HS-27A (cell line): ENCODE measurements at places on chromosomes 1 and 21.

DNA sequence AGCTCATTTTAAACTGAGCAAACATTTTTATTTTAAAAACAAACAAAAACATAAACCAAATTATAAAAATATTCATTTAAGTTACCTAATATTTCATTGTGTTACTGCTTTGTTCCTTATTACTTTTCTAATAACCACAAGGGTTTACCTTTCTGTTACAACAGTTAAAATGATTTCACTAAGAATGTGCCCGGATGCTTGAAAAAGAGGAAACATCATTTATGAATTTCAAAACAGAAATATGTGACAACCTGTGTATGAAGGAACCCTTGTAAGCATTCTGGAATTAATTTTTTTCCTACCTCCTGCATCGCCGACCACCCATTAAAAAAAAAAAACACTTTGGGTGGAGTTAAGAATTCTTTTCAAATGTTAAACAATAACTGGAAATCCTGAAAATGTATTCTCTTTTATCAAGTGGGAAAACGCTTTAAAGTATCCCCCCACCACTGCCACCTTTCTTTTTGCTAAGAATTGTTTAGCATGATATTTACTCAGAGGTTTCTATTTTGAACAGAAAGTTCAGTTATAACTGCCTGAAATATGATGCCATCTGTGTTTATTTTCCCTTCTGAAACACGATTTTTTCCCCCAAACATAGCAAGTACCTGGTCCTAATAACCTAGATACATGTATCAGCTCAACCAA is 9.1 kb downstream of the CYYR1 start:
- no peak for DNase-seq

GRCh38 chr1:180152588-180152987 is 2.1 kb upstream of the QSOX1 start:
- no peak for DNase-seq

GRCh38 chr1:9449976-9450696 is 89.1 kb upstream of the SLC25A33 start:
- no peak for DNase-seq

DNA sequence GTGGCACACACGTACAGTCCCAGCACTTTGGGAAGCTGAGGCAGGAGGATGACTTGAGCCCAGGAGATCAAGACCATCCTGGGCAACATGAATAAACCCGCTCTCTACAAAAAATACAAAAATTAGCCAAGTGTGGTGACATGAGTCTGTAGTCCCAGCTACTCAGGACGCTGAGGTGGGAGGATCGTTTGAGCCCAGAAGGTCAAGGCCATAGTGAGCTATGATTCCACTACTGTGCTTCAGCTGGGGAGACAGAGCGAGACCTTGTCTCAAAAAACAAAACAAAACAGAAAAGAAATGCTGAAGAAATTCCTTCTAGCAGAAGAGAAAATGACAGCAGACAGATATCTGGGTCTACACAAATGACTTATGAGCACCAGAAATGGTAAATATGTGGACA is 10.3 kb downstream of the ALDH9A1 start:
- DNase-seq = no peak

- no peak for DNase-seq
These were observed 3.8 kb downstream of the GJB3 start for GRCh38 chr1:34784751-34785221.

DNA sequence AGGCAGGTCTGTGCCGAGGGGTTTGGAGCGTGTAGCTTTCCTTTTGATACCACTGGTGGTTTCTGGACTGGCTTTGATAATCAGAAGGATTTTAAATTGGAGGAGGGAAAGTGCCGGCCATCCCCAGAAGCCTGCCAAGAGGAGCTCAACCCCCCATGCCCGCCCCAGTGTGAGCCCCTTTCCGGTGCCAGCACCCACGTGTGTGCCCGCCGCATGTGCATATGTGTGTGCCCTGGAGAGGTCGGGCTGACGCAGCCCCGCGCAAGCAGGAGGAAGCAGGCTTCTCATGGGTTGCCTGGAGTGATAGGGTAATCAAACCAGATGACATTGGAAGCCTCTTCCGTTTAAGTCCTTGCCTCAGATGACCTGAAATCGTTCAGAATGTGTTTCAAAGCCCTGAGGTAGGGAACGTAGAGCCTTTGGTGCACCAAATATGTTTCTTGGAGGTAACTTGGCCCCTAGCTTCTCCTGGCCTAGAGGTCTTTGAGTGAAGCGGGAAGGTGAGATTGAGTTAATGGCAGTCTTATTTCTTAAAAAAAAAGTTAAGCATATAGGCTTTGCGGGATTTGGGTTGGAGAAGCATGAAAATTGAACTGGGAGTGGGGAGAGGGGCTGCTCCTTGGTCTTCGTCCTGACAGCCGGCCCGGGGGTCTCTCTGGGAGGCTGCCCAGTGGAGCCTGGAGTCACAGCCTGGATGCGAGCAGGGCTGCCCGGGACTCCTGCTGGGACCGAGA is 34.1 kb upstream of the ARHGEF16 start:
- no peak for DNase-seq

GRCh38 chr1:78370356-78370755 is 120.4 kb upstream of the PTGFR start:
- no peak for DNase-seq

DNA sequence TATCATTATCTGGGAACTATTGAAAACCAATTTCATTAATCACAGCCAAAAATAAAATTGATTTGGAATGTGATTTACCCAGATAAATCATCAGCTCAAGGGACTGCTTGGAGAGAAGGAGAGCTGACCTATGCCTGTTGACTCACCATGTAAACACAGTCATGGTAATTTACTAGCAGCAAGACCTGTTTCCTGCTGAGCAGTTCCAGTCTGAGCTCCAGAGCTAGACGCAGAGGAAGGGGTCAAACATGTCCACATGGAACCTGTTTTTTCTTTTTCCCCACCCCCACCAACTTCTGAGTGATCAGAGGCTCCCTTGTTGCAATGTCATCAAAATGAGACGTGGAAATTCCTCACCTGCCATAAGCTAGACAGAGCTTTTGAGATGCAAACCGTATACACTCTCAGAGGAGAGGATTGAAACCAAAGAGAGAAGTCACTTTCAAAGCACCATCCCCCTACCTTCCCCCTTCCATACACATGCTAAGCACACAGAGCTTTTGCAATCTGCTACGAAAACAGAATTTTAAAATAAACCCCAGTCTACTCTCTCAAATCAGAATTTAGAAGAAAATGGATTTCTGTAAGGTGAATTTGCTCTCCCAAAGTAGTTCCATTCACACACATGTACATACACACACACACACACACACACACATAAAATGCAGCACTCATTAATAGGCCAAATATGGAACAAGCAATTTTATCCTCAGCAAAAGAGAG is 55.9 kb upstream of the PTGFRN start:
- no peak for DNase-seq

DNA sequence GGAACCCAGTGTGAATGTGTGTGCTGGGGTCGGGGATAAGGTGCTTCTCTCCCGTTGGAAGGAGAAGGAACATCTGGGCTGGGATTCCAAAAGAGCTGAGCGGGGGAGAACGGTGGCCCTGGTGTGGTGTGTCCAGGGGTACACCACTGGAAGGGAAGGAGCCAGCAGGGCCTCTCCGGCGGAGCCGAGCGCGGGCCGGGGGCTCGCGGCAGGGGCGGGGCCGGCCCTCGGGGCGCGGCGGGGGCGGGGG is 231 bp upstream of the RPS6KA1 start:
- DNase-seq = no peak

DNA sequence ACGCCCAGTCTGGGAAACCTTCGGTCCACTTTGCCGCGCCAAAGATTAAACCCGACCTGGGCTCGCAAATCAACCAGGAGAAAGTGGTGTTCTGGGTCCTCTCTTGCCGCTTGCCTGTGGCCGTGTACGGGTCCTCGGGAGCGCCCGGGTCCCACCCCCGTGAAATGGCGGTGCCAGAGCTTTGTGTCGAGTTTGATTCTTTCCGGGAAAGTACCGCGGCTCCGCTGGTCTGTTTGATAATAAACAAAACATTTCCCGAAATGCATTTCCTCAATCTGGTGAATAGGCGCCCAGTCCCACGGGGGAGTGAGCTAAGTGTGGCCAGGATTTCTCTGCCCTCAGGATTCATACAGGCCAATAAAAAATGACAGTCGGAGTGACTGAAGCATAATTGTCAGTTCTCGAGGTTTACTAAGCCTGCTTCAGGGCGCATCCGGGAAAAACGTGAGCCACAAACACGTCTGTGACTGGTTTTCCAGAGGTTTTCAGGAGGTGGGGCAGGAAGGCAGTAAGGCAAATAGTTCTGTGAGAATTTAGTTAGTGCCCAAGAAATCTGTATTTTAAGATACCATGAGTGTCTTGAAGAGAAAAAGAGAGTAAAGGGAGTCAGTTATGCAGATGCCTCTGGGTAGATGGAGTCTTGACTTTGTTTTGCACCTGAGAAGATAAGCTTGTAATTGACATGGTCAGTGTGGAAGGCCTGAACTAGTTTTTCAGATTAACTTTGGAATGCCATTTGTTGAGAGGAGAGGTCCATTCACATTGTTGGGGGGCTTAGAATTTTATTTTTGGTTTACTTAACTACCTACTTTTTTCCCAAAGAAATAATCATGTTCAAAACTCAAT is 675 bp downstream of the IFNAR1 start:
- DNase-seq = peak; percentile 57

DNA sequence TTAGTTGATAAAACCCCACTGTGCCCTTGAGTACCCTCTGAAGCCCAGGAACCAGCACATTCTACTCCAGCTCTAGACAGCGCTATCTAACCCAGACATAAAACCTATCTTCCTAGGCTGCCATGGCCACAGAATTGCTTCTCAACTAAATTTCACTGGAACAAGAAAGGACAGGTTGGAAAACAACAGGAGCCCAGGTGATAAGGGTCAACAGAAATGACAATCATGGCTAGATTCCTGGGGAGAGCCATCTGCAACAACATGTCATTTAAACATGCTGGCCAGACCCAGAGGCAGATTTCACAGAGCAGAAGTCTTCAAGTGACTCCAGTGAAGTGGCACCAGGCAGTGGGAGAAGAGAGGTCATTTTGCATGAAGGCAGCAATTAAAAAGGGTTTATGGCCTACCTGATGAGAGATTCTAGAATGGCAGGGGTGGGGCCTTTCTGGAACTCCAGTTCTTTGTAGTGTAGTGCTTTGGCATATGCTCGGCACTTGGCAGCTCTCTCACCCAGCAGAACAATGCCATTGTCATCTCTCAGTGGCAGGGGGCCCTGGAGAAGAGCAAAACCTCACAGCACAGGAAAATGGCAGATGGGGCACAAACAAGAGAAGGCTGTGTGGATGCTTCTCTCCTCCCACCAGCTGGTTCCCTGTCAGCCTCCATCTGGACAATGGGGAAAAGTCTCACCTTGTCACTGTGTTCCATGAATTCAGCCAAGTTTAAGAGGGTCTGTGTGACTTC is 9.9 kb downstream of the ANGPTL7 start:
- DNase-seq = no peak

- no peak for DNase-seq
These were observed 30.3 kb downstream of the UBASH3A start for GRCh38 chr21:42433946-42434551.

GRCh38 chr21:16741141-16741665 is 771.6 kb upstream of the CXADR start:
- DNase-seq = no peak

DNA sequence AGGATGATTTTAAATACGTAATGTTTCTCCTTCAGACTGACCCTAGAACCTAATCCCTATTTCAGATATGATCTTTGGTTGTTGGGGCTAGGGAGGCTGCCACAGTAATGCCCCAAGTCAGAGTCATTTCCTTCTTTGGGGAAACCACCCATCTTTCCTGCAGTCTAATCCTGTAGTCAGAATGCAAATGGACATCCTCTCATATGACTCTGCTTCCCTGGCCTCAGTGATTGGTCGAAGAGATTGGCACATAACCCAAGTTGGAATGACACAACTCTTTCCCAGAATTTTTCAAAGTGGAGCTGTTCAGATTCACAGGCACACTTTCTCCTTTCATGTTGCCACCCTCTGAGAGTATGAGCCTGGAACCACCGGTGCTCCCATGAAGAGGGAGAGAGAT is 58.8 kb upstream of the ZNF644 start:
- peak; percentile 22 for DNase-seq
